ENCODE measurements at places on chromosomes 1 and 21. TPM values are rescaled to one million over a fixed set of nuclear protein-coding genes. Genes with fewer than 3 reads are reported as not detected.

GRCh38 chr1:155171836-155172731 is 1.0 kb downstream of the KRTCAP2 start:
- DNase-seq: no peak

Gene PM20D1
- 3.8 TPM for total RNA-seq

Gene TSPAN1
- not detected for total RNA-seq

Gene DYRK1A
- 143 TPM for total RNA-seq

DNA sequence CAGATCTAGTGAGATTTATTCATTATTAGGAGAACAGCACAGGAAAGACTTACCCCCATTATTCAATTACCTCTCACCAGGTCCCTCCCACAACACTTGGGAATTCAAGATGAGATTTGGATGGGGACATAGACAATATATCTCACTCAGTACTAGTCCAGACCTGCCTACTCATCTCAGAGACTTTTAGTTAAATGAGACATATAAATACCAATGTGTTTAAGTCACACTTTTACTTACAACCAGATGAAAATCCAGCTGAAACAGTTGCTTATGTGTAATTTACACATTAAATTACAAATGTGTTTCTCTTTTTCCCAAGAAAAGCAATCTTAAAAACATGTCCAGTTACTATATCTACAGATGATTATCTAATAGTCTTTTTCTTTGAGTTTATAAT is 1145.6 kb downstream of the KCNT2 start:
- DNase-seq: no peak

DNA sequence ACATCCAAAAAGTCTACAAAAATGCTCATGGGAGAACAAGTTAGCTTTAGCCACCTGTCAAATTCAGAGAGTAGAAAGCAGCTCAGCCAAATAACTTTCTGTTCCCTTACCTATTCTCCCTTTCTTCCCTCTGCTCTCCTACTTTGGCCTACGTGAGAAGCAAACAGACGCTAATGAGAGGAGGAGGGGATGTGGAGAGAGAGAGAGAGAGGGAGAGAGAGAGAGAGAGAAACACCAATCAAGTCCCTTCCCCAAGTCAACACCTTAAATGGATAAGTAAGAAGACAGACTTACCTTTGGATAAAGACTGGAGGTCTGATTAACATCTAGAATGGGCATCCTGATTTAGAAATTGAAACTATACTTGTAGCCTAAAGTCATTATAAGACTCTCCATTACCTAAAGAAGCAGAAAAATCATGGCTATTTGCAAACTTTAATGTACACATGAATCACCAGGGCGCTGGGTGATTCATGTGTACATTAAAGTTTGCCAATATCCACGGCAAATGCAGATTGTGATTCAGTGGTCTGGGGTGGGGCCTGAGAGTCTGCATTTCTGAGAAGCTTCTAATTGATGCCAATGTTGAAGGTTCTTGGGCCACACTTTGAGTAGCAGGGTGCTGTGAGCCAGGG is 13.1 kb upstream of the DUSP12 start:
- no peak for DNase-seq

DNA sequence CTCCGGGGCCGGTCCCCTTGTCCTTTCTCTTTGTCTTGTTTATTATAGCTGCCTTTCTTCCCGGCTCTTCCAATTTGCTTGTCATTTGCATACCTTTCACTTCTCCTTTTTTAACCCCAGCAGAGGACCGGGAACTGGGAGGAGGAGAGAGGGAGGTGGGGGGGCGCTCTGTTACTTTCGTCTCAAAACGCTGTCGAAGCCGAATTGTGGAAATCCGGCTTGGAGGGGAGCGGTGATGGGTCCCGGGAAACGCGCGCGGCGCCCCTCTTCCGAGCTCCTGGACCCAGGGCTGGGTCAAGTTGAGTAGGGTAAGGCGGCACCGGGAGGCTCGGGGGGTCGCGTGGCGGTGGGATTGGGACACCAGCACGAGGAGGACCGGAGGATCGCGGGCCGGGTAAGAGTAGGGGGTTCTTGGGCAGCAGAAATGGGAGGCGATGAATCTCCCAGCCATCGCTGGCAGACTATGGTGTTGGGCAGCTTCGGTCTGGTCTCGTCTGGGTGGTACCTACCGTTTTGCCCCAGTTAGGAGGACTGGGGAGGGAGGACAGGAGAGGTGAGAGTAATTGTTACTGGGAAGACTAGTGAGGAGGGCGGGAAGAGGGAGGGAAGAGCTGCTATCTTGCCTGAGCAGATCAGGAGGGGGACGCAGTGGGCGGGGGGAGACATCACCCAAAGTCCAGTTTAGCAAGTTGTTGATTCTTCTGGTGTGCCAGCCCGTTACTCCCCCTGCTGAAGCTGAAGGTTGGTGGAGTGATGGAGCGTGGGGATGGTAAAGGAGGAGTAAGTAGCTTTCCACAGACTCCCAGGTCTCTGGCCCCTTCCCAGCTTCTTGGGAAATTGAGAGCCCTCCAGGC is 1.5 kb downstream of the PROX1 start:
- no peak for DNase-seq

Gene OXCT2
- not detected for total RNA-seq

Gene BLACAT1
- 0.15 TPM for total RNA-seq

Gene NCMAP
- total RNA-seq: not detected

Gene HTR6
- total RNA-seq: not detected

DNA sequence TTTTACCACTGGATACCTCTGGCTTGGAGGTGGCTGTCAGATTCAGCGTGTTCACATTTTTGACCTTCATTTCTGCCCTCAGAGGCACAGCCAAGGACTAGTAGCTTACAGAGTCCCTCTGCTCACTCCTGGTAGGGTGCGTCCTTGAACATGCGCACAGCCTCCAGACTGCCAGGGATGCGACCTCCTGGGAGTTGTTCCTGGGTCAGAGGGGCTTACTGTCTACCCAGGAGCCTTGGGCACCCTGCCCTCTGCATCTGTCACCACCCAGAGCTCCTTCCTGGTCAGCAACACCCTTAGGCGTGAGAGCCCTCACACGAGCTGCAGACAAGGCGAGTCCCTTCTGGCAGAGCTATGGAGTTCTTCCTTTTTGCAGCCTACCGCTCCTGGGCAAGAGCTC is 1.7 kb downstream of the SLX9 start:
- no peak for DNase-seq

DNA sequence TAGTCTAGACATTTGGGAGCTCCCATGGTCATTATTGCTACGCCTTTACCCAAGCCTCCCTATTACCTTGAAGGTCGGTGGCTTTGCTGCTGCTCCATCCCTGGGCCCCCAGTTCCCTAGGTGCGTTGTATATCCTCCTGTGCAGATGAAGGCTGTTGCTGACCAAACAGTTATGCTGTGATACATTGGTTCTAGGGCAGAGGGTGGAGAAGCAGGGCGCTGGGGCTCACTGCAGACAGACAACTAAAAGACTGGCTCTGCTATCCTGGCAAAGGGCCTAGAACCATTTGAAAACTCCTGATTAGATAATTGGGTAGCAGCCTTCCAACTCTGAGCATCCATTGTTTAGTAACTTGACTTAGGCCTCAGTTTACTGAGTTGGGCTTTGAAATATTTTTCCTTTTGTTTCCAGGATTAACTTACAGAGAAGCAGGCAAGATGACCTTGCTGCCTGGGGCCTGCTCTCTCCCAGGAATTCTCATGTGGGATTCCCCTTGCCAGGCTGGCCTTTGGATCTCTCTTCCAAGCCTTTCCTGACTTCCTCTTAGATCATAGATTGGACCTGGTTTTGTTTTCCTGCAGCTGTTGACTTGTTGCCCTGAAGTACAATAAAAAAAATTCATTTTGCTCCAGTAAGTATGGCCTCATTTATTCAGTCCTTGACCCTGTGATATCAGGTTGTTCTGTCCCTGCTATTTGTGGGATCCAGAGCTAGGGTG is 15.5 kb downstream of the CHI3L2 start:
- DNase-seq: no peak

- no peak for DNase-seq
Observed at GRCh38 chr21:29077651-29078090, 4.2 kb upstream of the CCT8 start.

DNA sequence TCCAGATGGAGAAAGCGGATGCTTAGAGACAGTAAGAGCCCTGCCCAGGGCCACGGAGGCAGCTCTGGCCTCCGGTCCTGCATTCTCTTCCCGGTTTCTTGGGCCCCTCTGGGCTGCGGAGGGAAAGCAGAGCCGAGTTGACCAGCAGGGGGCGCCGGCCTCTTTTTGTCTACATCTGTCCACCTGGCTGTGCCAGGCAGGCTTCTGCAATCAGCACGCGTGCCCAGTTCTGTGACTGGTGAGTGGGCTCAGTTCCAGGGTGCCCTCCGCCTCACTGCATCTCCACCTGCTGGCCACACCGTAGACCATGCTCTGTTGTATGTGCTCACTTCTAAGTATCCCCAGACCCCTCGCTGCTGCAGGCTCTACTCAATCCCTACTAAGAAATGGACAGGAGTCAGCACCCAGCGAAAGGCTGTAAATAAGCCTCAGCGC is 6.7 kb upstream of the HUNK start:
- DNase-seq: peak; percentile 25

GRCh38 chr21:31133243-31133830 is 95.1 kb upstream of the KRTAP19-8 start:
- no peak for DNase-seq

GRCh38 chr1:22763487-22764200 is 53.0 kb downstream of the EPHB2 start:
- DNase-seq: no peak

- DNase-seq: no peak
Observed at GRCh38 chr1:183403498-183403897, 14.7 kb downstream of the NMNAT2 start.

Gene SYNC
- not detected for total RNA-seq

DNA sequence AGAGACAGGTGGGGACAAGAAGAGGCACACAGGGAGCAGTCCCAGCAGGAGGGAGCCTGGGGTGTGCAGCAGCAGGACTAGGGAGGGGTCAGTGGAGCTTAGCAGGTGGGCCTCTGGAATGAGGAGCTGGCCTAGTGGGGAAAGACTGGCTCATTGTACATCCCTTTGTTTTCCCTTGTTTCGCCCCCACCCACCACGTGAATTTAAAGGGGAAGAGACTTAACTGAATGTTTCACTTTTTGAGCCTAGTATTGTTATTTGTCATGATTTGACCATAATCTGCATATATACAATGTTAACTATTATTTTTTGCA is 181.7 kb downstream of the DHRS3 start:
- no peak for DNase-seq

DNA sequence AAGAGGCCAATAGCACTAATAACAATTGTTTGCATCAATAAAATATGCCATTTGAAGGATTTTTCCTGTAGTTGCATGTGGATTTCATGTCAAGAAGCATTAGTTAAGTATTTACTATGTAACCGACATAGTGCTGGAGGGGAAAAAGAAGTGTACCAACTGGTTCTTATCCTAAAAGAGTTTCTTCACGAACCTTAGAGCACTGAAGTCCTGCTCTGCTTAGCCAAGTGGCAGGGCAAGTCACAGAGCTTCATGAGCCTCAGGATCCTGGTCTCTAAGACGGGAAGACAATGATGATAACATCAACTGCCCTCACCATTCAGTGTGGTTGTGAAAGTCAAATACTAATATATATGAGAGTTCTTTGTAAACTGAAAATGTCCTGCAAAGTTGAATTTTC is 14.1 kb downstream of the KIAA0040 start:
- no peak for DNase-seq

- DNase-seq: no peak
Observed at GRCh38 chr1:45864167-45865106, 61.0 kb downstream of the MAST2 start.

Gene SKI
- 218 TPM for total RNA-seq

DNA sequence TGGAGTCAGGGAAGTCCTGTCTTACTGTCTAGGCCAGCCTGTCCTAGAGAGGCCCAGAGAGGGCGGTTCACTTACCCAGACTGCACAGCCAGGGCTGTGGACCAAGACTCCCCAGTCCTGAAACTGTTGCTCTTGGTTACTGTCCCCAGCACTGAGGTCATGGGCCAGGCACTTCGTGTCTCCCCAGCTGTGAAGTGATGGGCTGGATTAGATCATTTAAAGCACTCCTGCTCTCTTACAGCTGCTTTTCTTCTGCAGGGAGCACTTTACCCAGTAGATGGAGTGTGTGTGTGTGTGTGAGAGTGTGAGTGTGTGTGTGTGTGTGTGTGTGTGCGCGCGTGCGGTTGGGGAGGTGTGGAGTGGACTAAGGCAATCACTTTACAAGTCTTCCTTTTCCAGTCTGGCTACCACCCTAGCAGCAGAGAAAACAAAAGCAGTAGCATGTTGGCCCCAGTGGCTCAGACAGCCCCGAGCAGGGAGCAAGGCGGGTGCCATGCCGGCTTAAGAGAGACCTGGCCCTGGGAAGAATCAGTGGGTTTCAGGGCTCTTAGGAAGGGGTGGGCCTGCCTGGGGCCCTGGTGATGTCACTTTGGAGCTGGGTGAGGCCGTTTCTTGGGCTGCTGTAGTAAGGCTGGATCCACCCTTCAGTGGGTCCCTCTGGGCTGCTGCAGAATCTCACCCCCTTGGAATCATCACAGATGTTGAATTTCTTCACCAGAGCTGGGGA is 2.4 kb downstream of the SPSB1 start:
- DNase-seq: no peak

DNA sequence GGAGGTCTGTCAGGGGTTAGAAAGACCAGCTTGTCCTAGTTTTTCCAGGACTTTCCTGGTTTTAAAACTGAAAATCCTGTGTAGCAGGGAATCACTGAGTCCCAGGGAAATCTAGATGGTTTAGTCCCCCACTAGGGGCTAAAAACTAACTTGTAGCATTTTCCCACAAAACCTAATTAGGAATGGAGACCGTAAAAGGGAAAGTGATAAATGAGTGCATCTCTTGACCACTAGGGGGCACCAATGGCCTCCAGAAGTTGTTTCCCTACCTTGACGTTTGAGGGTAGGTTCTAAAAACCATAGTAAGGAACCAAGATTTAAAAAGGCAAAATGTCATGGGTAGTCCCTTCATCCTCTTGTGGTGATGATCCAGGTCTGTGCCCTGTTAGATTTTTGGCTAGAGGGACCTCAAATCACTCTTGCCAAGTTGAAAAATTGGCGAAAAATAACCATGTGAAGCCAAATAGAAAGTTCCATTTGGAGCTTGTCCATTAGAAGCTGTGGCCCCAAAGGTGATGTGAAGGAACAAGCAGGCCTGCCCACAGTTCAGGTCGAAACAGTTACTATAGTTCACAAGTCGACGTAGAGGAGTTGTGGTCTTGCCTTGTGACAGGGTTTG is 24.5 kb downstream of the CLIC6 start:
- peak; percentile 42 for DNase-seq

Gene VANGL2
- total RNA-seq: 0.07 TPM

DNA sequence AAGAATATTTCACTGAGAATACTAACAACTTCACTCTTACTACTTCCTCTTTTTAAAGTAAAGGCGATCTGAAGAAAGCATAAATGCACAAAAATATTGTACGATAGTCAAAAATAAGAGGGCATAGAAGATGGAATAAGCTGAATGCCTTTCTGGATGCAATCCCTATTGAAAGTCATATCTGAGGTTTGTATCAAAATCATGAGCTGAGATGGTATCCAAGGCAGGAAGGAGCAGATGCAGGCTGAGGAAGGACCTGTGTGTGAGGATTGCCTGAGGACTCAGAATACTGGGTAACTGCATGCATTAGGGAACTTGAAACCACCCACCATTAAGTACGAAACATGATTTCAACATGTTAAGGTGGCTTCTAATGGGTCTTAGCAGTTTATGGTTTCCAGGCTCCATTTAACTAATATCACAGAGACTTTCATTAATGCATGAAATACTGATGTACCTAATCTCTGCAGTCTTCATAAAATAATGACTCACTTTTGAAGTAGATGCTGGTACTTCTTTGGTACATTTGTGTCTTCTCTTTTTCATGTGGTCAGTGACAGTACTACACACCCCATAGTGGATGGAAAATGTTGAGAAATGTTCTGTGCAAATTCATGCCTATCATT is 29.6 kb upstream of the RGS1 start:
- no peak for DNase-seq

Measured in CD4-positive, CD25-positive, alpha-beta regulatory T cell (primary cell).